ENCODE measurements at places on chromosomes 4 and X.

DNA sequence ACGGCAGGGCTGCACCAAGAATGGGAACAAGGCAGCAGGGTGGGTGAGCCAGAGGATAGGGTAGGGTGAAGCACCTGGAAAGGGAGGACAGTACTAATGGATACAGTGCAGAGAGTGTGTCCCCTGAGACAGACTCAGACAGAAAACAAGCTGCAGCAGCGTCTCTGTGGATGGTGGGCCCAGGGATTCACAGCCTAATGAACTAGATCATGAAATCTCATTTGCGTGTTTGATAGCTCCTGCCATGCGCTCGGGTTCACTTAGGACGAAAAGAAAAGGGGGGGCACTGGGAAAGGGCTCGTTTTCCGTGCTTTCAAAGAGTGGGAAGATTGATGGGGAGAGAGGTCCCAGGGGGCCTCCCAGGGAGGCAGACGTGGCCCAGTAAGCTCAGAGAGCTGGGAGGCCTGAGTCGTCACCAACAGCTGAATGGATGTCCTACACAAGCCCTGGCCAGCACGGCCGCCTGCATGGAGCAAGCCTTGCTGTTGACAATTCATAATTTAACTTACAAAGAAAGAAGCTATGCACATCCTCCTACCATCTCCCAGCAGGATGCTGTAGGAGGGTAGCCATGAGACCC lies 446.9 kb downstream of the BCOR start:
- DNase-seq: no peak

GRCh38 chr4:152564336-152564735 lies 28.4 kb upstream of the FBXW7 start:
- DNase-seq: no peak

GRCh38 chrX:10395643-10396042 lies 224.7 kb downstream of the MID1 start:
- no peak for DNase-seq

DNA sequence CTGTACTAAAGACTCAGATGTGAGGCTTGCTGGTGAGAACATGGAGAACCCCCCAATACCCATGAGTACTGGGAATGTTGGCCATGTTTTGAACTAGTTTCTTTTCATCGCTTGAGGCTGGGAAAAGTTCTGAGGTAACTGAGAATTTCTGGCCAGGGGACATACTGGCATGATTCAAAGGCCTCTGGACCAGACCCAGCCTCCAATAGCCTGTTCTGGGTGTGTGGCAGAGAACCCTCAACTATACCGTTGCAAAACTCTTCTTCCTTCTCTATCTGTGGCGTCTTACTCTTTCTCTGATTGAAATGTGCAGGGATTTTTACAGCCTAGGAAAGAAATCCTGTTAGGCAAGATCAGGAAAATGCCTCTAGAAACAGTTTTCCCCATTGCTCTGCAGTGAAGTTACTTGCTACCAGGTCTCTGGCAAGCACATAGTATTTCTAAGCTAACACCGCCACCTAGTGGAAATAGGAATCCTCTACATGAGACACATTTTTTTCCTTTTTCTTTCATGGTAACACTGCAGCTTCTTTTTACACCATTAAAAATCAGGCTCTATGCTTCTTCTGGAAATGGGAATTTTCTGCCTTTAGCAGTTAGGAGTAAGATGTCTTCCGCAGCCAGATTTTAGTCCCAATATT lies 170.7 kb upstream of the ZCCHC13 start:
- peak; percentile 32 for DNase-seq

DNA sequence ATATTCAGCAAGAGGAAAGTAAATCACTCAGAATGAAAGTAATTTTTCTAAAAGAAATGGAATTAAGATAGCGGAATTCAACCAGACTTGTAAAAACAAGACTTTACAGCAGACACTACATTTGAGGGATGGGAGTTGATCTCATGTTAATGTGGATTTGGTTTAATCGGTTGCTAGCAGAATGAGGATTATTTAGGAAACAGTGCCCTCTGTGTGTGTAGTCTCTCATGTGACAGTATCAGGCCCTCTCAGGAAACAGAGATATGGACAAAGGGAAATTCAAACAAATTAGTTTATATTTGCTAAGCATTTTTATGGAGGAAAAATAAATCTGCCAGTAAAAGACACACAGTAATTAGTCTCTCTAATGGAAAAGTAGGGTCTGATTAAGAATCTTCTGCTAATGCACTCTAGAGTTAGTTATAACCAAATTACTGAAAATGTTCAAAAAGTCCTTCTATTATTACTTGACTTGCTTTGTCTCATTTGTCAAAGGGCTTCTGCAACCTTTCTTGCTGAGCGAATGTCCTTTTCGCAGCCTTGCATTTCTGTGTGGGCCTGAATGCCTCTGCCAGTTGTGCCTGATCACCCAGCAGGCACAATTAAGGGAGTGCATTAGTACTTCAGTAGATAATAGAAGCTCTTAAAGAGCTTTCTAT lies 1282.3 kb upstream of the TENM3 start:
- no peak for DNase-seq

- no peak for DNase-seq
Measured at GRCh38 chr4:74555843-74556242, 110.9 kb downstream of the AREG start.

GRCh38 chrX:119132316-119132715 lies 4.7 kb upstream of the KIAA1210 start:
- DNase-seq: no peak

- no peak for DNase-seq
Measured at GRCh38 chrX:15680401-15680800, 15.8 kb upstream of the CLTRN start.

- peak; percentile 67 for DNase-seq
Measured at GRCh38 chr4:153025406-153025805, 89.3 kb downstream of the FHDC1 start.

- DNase-seq: no peak
Measured at GRCh38 chrX:8845060-8845459, 43.9 kb upstream of the FAM9A start.

DNA sequence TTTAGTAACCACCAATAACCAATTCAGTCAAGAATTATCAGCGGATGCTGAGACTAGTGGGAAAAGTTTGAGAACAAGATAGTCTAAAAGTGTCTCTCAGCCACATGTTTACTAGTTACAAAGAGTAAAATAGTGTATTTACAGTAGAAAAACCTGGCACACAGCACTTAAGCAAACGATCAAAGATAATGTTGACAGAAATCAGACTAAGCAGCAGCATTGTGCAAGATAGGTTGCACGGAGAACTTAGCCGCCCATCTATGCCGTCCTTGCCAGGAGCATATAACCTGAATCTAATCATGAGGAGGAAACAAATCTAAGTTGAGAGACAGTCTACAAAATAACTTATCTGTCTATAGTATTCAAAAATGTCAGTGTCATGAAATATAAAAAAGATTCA lies 35.3 kb downstream of the KLHL5 start:
- no peak for DNase-seq

- DNase-seq: peak; percentile 29
Measured at GRCh38 chr4:34950926-34951325, 1293.4 kb downstream of the ARAP2 start.

DNA sequence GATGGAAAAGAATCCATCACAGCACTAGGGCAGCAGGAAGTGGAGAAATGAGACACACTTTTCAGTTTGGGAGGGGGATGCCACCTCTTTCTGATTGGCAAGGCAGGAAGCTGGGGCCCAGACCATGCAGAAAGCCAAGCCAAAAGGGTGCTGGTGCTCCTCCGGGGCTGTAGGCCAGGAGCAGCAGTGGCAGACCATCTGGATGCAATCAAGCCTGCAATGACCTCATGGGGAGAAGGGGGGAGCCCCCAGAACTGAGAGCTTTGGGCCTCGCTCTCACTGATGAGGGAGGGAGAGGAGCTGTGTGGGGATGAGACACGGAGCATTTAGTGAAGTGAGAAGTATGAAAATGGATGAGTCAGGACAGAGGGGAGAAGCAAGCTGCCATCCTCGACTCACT lies 141.3 kb upstream of the NALF2 start:
- DNase-seq: no peak

GRCh38 chr4:98758182-98758581 lies 99.8 kb upstream of the TSPAN5 start:
- DNase-seq: no peak

DNA sequence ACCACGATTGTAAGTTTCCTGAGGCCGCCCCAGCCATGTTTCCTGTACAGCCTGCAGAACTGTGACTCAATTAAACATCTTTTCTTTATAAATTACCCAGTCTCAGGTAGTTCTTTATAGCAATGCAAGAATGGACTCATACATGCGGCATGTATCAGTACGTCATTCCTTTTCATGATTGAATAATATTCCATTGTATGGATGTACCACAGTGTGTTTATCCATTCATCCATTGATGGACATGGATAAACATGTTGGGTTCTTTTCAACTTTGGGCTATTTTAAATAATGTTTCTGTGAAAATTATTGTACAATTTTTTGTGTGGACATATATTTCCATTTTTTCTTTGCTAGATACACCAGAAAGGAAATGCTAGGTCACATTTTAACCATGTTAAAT lies 99.2 kb upstream of the IGSF1 start:
- no peak for DNase-seq

GRCh38 chr4:120549011-120549570 lies 373.4 kb downstream of the PRDM5 start:
- DNase-seq: no peak

- no peak for DNase-seq
Measured at GRCh38 chr4:16663732-16664131, 234.7 kb downstream of the LDB2 start.

- DNase-seq: no peak
Measured at GRCh38 chr4:5020341-5020740, 1.1 kb upstream of the CYTL1 start.

DNA sequence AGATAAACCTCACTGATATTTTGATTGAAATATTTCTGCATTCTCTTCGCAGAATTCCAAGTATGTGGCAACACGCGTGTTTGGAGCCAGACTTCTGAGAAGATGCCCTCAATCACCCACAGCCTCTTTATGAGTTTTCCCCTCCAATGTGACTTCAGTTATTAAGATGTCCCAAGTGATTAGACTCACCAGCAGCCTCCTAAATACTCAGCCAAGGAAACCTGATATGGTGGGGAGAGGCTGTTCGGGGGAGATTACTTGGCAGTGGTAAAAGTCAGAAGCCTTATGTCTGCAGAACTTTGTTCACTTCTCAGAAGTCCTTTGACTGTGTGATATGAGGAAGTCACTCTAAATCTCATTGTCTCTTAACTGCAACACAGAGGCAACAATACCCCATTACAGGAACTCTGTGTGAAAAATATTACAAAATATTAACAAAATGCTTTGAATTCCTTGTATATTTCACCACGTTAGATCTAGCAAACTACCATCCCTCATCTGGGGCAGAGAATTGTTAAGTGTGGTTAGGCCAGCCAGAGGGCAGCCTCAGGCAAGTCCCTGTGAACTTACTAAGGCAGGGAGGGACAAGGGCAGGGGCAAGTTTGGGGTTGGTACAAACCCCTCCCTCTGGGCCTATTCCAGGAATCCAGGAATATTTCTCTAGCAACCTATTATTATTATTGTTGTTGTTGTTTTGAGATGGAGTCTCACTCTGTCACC lies 151.4 kb upstream of the USP9X start:
- DNase-seq: no peak

- no peak for DNase-seq
Measured at GRCh38 chr4:178385481-178385880, 943.2 kb upstream of the AGA start.

DNA sequence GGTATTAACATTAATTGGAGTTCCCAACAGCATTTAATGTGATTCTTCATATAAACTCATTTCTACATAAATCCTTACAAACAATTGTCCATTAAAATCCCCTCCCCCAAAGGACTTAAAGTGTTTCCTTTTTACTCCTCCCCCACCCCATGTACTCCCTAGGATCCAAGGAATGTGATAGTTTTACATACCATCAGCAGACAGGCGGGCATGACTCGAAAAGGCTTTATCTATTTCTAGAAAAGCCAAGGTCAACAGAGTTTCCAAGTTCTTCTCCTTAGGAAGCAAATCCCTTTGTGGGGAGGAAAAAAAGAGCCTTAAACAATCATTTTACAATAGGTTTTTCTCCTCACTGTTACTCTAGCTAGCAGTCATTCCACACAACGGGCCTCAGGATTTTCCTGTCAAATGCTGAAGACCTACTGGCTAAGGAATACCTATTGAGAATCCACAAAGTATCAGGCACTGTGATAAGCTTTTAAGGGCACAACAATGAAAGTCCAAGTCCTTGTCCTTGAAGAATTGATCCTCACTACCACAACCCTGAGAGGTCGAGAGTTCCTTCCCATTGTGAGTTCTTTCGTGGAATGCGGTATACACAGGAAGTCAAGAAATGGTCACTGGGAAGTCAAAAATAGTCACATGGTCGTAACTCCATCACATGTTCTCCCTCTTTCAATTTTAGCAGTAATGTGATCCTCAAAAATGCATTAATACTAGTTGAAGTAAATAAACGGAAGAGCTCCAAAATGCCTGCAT lies 7.2 kb downstream of the PPM1K start:
- no peak for DNase-seq

DNA sequence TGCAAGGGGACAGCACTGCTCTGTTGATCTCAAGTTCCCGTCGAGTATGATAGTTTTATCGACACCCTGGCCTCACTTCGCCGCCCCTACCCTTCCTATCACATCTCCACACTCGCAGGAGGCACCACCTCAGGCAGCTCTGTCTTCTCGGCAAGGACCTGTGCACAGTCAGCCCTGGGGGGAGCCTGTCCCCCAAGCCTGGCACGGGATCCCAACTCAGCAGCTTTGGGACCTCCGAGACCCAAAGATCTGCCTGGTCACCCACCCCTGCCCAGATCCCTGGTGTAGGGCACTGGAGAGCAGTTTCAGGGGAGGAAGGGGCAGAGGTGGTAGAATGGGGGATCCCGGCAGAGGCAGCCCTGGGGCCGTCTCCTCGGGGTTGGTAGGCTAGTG lies 18.0 kb upstream of the UBA1 start:
- DNase-seq: no peak

DNA sequence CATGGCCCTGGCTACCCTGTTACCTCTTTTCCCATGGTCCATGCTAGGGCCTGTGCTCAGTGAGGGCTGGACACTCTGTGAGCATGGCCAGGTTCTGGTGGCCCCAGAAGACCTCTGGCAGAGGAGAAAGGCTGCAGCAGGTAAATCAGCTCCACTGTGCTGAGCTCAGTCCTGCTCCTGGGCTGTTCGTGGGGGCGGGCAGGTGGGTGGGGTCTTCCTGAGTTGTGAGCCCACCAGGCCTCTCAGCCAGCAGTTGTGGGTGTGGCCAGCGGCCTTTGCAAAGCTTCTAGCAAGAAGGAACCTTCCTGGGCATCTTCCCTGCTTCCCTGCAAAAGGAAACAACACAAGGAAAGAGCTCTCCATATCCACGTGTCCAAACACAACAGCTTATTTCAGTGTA lies 85.3 kb upstream of the STX18 start:
- no peak for DNase-seq

GRCh38 chr4:3636646-3637320 lies 104.6 kb upstream of the LRPAP1 start:
- DNase-seq: no peak

DNA sequence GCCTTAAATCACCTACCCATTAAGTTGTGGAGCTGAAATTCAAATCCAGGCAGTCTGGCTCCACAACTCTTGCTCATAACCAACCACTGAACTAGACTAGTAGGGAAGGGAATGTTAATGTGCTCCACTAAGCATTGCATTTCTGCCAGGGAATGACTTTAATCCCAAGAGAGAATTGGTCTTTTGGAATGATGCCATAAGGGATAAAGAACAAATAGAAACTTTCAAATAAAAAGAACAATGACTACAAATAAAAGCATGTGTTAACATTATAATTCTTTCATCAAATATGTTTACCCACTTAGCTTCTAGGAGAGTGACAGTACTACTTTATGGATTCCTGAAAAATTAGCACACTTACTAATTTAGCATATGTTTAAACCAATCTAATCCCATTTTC lies 905.9 kb downstream of the CENPC start:
- no peak for DNase-seq
